CD4-positive, alpha-beta T cell treated with Interleukin-2 at 100 ng/mL for 4 hours (primary cell): ENCODE measurements at places on chromosomes 6 and 20.

- DNase-seq, result peak; percentile 12
Observed at GRCh38 chr20:23456873-23457272, 4.2 kb upstream of the CST11 start.

DNA sequence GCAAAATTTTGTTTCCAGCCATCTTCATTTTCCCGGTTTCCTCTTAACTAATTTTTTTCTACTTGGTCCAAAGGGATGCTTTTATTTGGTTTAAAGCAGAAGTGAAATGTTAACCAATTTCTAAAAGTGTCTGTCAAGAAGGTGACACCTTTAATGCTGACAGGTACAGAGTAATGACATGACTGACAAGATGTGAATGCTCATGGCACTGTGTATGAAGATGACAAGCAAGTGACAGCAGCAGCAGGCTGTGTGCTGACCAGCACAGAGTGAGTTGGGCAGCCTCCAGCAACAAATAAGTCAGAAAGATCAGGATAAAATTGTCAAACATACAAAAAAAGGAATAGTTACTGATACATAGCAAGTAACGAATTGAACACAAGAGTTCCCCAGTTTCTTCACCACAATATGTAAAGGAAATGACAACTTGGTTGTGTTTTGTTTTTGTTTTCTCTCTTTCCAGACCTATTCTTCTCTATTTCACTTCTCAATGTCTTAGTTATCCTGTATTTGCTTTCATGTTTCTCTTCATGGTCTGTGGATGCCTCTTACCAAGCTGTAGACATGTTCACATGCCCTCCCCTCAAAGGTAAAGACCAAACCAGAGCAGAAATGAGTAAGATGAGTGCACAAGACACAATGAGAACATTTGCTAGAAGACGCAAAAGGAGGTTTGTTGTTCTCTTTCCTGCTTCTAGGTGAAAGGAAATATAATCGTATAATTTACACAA is 174.9 kb downstream of the FRK start:
- no peak for DNase-seq

GRCh38 chr6:11798096-11798495 is 19.5 kb upstream of the ADTRP start:
- no peak for DNase-seq

DNA sequence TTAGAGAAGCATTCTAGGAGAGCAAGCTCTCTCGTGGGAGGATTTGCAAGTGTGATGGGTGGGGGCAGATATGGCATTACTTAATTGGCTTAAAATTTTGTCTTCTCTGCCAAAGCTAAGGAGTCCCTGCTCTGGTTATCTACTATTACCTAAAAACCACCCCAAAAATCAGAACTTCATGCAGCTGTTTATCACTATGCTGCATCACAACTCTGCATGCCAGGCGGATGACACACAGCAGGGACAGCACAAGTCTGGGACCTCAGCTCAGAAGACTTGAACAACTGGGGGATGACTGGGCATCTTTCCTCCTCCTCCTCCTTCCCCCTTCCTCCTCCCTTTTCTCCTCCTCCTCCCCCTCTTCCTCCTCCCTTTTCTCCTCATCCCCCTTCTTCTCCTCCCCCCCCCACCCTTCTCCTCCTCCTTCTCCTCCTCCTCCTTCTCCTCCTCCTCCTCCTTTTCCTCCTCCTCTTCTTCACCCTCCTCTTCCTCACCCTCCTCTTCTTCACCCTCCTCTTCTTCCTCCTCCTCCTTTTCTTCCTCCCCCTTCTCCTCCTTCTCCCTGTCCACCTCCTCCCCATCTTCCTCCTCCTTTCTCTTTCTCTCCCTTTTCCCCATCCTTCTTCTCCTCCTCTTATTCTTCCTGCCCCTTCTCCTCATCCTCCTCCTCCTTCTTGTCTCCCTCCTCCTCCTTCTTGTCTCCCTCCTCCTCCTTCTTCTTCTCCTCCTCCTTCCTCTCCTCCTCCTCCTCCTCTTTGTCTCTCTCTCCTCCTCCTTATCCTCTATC is 218.6 kb upstream of the PMEPA1 start:
- no peak for DNase-seq
